ENCODE measurements at places on chromosomes 1 and 21. TPM values are rescaled to one million over a fixed set of nuclear protein-coding genes. Genes with fewer than 3 reads are reported as not detected.

- no peak for DNase-seq
These were observed 34.7 kb upstream of the LRRC3 start for GRCh38 chr21:44420416-44421205.

DNA sequence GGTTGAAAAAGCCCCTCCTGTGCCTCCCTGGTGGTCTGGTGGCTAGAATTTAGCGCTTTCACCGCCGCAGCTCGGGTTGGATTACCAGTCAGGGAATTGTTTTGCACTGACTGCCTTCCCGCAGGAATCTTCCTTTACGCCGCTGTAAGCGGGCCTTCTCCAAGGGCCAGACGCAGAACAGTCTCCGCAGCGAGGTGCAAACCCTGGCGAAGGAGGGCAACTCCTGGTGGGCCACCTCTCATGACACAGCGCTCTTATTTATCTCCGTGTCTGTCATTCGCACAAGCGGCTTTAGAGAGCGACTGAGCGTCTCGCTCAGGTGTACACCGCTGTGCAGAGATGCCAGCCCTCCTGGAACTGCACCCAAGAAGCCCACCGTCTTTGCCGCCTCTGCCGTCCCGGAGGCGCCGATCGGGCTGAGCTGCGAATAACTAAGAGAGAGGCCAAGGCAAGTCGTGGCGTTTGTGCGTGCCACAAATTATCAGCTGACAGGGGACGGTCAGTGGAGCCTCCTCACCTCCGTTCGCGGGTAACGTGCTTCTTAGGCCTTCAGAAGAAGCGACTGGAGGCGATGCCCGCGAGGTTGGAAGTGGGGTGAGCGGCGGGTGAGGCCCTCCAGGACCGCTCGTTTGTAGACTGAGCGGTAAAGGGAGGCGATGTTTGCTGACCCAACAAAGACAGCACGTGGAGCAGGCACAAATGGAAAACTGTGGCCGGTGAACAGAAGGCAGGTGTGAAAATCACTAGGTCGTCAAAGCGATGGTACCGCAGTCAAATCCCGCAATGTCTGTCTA lies 93.5 kb downstream of the PRKAB2 start:
- DNase-seq = no peak

DNA sequence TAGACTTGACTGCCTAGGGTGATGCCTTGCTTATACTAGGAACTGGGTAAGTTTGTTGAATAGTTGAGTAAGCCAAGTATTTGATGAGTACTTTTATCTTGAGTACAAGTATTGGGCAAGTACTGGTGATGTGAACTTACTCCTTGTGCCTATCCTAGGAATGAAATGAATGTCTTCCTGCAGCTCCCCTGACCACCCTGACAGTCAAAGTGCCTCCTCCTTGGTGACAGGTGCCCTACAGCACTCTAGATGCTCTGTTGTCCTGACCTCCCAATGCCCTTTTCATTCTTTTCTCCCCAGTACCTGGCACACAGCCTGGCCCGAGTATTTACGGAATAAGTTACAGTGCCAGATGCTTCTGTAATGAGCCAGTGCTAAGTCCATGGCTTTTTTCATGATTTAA lies 25.5 kb downstream of the PCSK9 start:
- no peak for DNase-seq

DNA sequence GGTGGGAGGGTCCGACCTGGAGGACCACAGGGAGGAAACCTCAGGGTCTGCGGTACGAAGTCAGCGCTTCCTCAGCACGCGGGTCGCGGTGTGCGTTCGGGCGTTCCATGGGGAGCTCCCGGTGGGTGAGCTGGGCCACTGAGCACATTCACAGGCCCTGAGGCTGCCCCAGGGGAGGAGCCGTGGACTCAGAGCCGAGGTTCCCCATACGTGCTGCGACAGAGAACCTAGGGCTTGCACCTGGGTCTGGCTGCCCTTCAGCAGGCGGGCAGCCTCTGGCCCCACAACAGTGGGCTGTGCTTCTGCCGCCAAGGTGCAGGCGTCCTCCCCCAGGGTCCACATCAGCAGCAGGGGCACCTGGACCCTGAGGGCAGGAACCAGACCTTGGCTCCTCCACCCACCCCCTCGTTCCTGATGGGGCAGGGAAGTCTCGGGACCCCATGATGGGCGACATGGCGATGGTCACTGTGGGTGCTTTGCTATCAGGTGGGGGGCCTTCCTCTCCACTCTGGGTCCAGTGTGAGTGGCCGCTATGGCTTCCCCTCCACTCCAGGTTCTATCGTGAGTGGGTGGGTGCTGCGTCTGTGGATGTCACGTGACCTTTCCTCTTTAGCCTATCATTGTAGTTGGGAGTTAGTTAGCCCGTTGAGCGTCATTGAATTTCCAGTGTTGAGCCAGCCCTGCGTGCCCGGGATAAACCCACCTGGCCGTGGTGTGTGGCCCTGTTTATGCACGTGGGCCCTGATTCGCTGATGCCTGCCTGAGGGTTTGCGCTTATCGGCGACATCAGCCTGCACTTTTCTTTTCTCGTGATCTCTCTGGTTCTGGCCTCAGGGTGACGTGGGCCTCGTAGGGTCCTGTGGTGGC lies 27.9 kb downstream of the FTCD start:
- DNase-seq = no peak

- no peak for DNase-seq
These were observed 444.7 kb downstream of the ADGRL2 start for GRCh38 chr1:82245345-82246014.

GRCh38 chr1:24364605-24364974 lies 45.4 kb downstream of the GRHL3 start:
- DNase-seq = no peak

DNA sequence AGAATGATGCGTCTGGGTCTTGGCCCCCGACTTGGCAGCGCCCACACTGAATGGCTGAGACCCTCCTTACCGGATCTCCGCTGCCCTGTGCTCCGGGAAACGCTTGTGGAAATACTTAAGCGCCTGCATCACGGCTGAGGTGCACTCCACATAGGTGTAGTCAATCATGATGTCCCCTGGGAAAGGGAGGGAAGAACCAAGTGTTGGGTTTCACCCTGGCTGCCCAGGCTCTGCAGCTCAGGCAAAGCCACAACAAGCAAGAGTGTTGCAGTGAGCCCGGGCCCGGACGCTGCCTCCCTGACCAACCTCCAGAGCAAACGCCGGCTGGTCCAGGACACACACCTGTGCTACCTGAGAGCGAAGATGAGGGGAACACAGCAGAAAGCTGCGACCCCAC lies 21.5 kb upstream of the SPATC1L start:
- no peak for DNase-seq

- no peak for DNase-seq
These were observed 31.4 kb downstream of the RABGAP1L start for GRCh38 chr1:174190691-174191199.

DNA sequence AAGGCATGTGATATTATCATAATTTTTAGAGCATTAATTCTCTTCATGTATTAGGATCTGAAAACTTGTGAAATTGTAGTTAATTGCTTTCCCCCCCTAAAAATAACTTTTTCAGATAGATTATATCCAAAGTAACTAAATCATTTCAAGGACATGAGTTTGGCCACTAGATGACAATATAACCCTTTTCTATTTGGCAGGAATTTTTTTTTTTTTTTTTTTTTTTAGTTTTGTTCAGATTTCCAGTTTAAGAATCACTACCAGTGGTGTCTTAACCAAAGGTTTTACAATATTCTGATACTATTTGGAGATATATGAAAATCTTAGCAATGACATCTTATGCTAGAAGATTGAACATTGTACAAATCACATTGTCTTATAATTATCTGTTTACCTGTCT lies 370.8 kb downstream of the AMY1C start:
- DNase-seq = no peak

DNA sequence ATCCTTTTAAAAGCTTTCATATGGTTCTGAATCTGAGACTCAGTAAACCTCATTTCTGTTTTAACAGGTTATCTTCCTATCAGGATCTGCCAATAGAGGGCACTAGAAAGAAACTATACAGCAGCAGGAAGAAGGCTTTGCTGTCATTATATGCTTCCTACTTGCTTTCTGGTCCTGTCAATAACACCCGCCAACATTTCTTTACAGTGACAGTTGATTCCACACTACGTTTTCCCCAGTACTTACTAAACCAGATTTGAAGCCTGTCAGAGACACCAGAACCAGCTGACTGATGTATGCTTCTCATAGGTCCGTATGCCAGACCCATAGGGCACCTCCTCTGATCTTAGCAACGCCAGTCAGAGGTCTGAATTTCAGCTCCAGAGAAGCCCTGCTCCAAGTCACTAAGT lies 341.0 kb upstream of the NEGR1 start:
- DNase-seq = peak; percentile 53

GRCh38 chr1:27650539-27651175 lies 15.7 kb upstream of the FGR start:
- DNase-seq = no peak

Gene TLCD4
- polyA plus RNA-seq = 8.1 TPM

Gene SLC35F3
- polyA plus RNA-seq = 0.55 TPM

Gene KCNJ9
- polyA plus RNA-seq = 0.12 TPM

Gene FAM131C
- polyA plus RNA-seq = 1.3 TPM

Gene SUSD4
- 19.2 TPM for polyA plus RNA-seq

Gene THEM5
- 0.52 TPM for polyA plus RNA-seq

Data from left kidney (tissue), 8 donors.